Glomerular endothelial cell (primary cell): ENCODE measurements at places on chromosomes 11 and 22. TPM values are rescaled to one million over a fixed set of nuclear protein-coding genes. Genes with fewer than 3 reads are reported as not detected.

DNA sequence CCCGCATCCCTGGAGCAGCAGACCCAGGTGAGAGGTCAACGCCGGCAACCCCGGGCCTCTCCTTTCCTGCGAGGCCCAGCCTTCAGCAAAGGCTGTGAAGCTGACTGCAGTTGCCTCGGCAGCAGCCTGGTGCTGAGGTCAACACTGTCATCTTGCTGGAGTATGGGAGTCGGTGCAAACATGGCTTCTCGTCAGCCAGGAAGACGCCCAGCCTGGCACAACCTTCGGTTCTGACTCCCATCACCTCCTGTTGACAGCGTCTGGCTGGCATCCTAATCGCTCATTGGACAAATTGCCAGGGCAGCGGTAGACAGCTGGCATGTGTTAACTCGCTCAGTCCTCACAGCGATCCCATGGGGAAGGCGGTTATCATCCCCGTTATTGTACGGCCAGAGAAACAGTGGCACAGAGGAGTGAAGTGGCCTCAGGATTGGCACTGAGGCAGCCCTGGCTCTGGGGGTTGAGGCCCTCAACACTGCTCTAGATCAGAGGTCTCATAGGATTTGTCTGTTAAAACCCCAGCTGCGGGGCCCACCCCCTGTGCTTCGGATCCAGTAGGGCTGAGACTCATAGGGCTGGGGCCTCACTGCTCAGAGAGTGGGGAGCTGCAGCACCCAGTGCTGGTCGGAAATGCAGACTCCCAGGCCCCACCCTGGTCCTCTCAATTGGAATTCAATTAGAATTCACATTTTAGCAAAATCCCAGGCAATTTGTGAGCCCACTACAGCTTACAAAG, 39.3 kb upstream of the TP53I11 start:
- no peak for DNase-seq

- DNase-seq = no peak
Measured at GRCh38 chr11:61333550-61334433, 764 bp downstream of the TKFC start.

- no peak for DNase-seq
Measured at GRCh38 chr22:22512951-22513350, 4.4 kb upstream of the ZNF280B start.

- DNase-seq = no peak
Measured at GRCh38 chr11:114426280-114426679, 13.0 kb upstream of the REXO2 start.

GRCh38 chr11:113865873-113866272, 9.5 kb downstream of the USP28 start:
- DNase-seq = no peak

DNA sequence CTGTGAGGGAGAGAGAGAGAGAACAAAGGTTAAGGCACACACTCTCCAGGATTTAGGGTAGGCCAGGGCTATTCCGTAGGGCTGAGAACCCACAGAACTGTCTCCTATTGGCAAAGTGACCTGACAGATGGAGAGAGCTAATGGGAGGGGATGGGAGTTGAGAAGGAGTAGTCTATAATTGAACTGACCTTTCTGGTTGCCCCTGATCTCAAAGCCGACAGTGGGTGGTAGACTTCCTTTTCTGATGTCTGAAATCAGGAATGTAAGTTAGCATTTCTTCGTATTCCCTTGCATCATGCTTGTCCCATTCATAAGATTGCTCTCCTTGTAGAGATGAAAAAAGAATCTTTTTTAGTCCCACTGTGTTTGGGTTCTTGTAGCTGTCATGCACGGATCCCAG, 210.1 kb downstream of the NTM start:
- no peak for DNase-seq

DNA sequence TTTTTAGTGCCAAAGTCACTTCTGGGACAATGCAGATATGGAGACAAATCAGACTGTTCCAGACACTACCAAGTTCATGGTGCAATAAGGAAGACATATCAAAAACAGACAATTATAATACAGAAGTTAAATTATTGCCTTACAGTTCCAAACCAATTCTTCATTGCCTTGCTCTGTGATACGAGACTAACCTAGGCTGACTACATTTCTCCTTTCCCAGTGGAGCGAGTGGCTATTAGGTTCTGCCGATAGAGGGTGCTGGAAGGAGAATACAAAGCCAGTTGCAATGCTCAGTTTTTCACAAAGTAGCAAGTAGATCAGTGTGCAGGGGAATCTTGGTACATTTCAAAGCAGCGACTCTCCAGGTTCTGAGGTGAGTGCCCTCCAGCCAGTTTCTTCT, 67.8 kb downstream of the FAM168A start:
- no peak for DNase-seq

GRCh38 chr11:130278745-130279144, 36.0 kb downstream of the ZBTB44 start:
- no peak for DNase-seq

DNA sequence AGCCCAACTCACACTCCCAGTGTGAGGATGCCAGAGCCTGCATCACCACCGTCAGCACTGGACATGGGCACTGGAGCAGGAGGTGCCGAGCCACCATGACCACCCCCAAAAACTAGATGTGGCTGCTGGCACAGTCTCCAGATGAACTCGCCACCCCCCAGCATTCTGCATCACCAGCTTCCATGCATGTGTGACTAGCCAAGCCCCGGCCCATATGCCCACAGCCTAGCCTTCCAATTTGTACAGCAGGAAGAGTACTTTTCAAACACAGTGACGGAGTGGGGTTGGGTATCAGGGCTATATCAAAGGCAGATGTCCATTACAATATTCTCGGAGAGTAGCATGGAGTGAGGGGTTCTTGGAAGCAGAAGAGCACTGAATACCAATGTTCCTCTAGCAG, 62.9 kb downstream of the SMCO4 start:
- DNase-seq = no peak

GRCh38 chr11:2144544-2145248, 5.5 kb upstream of the IGF2 start:
- no peak for DNase-seq

DNA sequence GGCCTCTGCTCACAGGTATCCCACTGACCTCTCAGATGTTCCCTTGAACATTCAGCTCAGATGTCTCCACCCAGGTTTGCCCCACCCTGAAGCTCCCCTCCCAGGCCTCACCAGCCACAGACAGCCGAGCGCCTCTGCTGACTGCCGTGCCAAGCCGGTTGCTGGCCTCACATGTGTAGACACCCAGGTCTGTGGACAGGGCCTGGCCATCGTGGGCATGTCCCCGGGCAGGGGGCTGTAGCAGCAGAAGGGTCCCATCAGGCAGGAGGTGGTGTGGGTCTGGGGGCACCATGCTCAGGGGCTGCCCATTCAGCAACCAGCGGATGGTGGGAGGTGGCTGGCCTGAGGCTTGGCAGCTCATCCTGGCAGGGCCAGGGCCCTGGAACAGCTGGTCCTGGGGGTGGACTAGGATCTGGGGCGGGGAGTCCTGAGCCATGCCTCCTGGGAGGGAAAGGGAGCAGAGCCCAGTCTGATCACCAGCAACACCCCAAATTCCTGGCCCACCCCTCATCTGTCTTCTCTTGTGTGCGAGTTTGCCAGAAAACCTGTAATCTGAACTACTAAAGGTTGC, 759 bp downstream of the ROBO4 start:
- DNase-seq = no peak

DNA sequence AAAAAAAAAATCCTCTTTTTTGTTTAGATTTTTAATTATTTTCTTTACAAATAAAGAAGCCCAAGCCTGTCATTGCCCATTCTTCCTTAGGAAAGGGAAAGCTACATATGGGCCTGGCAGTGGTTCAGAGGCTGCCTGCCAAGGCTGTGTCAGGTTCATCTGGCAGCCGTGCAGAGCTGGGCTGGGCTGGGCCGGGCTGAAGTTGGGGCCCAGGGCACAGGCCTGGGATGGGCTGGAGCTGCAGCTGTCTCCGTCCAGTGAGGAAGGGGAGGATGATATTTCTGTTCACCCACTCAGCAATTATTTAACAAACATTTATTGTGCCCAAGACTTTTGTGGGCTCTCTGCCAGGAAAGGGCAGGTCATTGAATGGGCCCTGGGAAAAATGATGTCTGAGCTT, 4.6 kb downstream of the PRR5L start:
- DNase-seq = no peak

DNA sequence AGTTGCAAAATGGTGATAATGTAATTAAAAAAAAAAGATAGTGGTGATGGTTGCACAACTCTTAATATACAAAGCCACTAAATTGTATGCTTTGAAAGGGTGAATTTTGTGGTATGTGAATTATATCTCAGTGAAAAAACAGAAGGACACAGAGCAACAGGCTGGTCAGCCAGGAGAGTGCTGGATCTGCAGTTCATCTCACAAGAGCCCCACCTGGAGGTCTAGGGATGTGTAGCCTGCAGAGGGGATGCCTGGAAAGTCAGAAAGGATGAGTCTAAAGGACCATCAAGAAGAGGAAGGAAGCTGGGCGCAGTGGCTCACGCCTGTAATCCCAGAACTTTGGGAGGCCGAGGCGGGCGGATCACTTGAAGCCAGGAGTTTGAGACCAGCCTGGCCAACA, 9.0 kb downstream of the POLR3H start:
- no peak for DNase-seq

GRCh38 chr11:90919332-90919731, 696.5 kb upstream of the CHORDC1 start:
- DNase-seq = no peak

DNA sequence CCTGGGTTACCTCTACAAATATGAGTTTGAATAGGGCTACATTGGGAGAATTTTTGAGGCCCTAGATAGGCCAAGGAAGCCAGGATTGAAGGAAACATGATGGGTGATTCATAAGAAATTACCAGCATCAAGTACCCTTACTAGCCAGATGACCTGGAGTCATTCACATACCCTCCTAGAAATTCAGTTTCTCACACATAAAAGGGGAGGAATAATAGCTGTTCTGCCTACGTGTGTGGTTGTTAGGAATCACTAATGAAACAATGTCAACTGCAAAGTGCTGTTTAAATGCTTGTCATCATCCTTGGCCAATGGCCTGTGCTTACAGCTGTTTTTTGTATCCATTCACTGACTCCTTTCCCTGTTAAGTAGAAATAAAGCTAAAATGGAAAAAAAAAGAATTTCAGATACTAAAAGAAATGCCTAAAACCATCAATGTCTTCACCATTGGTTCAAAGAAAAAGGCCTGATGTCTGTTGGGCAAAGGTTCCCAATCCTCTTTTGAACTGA, 114.4 kb downstream of the NCAM1 start:
- DNase-seq = no peak

DNA sequence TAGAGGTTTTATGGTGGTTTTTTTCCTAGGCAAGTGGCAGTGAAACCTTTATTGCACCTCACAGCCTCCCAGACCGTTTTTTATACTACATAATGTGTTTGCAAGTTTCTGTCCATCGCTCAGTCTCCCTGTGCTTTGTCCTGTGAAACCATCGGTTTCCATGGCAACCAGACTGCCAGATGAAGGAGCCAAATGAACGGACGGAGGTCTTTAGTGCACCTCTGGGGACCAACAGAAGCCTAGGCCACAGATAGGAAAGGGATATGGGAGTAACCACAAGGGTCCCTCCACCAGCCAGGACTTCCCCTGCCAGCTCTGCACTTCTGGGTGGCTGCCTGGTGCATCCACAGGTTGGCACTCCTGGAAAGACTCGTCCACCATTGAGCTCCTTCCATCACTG, 165.0 kb downstream of the CHST1 start:
- DNase-seq = no peak

- no peak for DNase-seq
Measured at GRCh38 chr22:46055911-46056545, 79.1 kb upstream of the WNT7B start.

GRCh38 chr11:120336641-120337354, 585 bp downstream of the ARHGEF12 start:
- no peak for DNase-seq

Gene SCGB1C1
- total RNA-seq = not detected in 2 replicates

Gene CBL
- total RNA-seq = 30.6 and 38.7 TPM in 2 replicates

Gene PRG3
- total RNA-seq = not detected in 2 replicates

Gene MS4A15
- not detected in 2 replicates for total RNA-seq

Gene MMP10
- 29.5 and 39.8 TPM in 2 replicates for total RNA-seq

Gene TSPAN4
- 121 and 134 TPM in 2 replicates for total RNA-seq

Gene C22orf42
- total RNA-seq = not detected in 2 replicates

Gene CRYBB2
- total RNA-seq = 0.24 and 1.1 TPM in 2 replicates

Gene KCNJ11
- total RNA-seq = 1.0 TPM in 1 of 2 replicates, not detected in the other
